ENCODE measurements at places on chromosomes 5 and 9.

DNA sequence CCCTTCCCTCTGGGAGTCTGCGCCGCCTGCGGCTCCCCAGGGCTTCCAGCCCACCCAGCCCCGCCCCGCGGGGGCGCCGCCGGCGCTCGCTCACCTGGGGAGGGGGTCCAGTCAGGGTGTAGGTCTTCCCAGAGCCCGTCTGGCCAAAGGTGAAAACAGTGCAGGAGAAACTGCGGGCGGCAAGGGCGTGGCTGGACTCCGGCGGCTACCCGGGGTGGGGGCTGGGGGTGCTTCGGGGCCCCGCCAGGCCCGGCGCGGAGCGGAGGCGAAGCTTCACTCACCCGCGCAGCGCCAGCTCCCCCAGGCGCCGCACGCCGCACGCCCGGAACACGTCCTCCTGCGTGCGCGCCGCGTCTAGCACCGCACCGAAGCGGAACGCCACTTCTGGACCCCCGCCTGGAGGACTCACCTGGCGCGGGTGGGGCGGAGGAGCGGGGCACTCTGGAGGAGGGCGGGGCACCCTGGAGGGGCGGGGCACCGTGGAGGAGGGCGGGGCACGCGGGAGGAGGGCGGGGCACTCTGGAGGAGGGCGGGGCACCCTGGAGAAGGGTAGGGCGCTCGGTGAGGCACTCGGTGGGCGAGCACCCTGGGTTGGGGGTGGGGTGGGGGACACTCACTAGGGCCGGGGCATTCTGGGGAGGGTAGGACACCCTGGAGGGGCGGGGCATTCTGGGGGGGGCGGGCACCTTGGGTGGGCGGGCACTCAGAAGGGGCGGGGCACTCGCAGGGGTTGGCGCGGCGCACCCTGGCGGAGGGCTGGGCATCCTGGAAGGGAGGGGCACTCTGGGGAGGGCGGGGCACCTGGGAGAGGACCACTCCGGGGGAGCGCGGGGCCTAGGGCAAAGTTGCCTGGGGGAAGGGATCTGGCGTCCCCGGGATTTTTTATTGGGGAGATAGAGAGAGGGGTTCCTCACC lies 814 bp downstream of the KIF12 start:
- no peak for DNase-seq

GRCh38 chr5:132426525-132427138 lies 57.1 kb downstream of the SLC22A5 start:
- DNase-seq: no peak

- DNase-seq: no peak
Observed at GRCh38 chr5:154234551-154234950, 44.0 kb downstream of the GALNT10 start.

- no peak for DNase-seq
Observed at GRCh38 chr9:106753155-106753671, 109.8 kb upstream of the ZNF462 start.

DNA sequence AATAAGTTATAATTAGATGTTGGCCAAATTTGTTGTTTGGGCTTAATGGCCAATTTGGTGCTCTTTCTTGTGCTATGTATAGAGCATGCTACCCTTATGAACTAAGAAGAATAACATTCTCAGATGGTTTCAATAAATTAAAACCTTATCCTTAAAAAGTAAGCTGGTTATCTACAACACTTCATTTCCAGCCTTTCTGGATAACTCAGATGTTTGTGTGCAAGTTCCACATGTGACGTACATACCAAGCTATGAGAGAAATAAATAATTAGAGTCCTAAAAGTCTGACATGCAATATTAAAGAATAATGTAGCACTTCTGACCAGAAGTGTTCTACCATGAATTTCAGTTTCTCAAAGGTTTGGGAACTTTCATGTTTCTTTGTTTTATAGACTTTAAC lies 11.7 kb downstream of the MTREX start:
- no peak for DNase-seq

DNA sequence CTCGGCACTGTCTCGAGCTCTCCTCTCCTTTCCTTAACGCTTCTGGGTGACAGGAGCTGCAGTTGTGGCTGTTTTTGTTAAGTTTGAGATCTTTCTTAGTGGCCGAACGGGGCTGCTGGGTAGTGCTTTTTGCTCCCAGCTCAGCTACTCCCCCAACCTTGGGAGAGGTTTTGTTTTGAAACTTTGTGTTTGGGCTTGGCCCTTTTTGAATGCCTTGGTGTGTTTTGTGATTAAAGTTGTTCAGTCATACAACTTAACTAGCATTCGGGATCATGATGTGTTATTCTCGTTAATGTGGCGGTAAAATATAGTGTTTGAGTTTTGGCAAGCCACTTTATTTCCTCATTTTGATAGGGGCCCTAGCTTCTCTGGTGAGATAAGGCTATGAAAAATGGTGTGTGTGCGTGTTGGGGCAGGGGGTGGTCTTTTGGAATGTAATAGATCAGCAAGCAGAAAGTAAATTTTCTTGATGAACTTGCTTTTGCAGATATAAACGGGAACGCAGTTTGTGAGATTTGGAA lies 1.1 kb downstream of the KDM3B start:
- no peak for DNase-seq

GRCh38 chr5:142981886-142982820 lies 212.0 kb downstream of the ARHGAP26 start:
- DNase-seq: no peak

DNA sequence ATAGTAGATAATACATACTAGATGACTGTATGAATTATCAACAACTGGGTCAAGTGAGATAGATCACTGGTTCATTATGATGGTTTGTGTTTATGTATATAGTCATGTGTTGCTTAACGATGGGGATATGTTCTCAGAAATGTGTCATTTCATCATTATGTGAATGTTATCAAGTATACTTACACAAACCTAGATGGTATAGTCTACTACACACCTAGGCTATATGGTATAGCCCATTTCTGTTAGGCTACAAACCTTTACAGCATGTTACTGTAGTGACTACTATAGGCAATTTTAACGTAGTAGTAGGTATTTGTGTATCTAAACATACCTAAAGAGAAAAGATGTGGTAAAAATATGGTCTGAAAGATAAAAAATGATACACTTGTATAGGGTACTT lies 31.0 kb downstream of the TMEM38B start:
- DNase-seq: no peak

GRCh38 chr5:75886706-75887105 lies 169.5 kb upstream of the POC5 start:
- no peak for DNase-seq

GRCh38 chr5:1668141-1668721 lies 131.4 kb downstream of the MRPL36 start:
- DNase-seq: no peak

DNA sequence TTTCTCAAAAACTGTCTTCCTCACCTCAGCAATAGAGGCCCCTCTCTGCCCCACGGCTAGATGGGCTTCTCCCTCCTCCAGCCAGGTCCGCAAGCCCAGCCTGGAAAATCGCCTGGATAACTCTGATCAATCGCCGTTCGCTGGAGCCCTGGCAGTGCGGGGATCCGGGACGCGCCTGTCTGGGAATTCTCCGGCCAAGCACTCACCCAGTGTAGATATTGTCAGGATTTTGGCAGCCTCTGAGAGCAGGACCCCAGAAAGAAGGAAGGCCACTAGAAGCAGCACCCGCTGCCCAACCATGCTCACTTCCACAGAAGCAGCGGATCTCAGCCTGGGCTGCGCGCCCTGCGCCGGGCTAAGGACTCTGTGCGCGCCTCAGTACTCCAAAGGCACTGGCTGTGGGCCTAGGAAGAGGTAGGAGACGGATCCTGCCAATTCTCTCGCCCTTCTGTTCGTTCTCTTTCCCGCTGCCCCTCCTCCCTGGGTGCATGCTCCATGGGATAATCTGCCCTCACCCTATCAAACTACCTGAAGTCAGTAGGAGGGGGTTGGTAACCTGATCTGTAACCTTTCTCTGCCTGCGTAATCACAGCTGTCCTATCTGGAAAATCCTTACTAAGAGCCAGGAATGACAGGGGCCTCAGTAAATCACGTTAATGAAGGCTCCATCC lies at the start of gene UGT3A1:
TSS of gene UGT3A1 (minus strand) at position 450 of the 671 bp plus-strand sequence. CDS start at position 300, 150 bp downstream.
- no peak for DNase-seq

GRCh38 chr9:120156376-120156775 lies 423.6 kb downstream of the CDK5RAP2 start:
- DNase-seq: no peak

DNA sequence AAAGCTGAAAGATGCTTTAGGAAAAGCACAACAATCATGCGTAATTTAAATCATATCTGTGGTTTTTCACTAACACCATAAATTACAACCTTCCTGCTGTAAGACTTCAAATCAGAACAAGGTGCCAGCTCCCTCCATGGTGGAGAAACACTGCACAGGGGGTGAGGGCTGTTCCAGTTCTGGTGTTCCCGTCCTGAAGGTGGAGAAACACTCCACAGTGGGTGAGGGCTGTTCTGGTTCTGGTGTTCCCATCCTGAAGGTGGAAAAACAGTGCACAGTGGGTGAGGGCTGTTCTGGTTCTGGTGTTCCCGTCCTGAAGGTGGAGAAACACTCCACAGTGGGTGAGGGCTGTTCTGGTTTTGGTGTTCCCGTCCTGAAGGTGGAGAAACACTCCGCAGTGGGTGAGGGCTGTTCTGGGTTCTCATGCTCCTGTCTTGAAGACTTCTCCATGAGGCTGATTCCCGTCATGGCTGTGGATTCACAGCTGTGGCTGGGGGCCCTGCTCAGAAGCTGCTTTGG lies 12.9 kb downstream of the PLEKHG4B start:
- DNase-seq: no peak

GRCh38 chr5:4928409-4928808 lies 211.7 kb upstream of the ADAMTS16 start:
- no peak for DNase-seq

DNA sequence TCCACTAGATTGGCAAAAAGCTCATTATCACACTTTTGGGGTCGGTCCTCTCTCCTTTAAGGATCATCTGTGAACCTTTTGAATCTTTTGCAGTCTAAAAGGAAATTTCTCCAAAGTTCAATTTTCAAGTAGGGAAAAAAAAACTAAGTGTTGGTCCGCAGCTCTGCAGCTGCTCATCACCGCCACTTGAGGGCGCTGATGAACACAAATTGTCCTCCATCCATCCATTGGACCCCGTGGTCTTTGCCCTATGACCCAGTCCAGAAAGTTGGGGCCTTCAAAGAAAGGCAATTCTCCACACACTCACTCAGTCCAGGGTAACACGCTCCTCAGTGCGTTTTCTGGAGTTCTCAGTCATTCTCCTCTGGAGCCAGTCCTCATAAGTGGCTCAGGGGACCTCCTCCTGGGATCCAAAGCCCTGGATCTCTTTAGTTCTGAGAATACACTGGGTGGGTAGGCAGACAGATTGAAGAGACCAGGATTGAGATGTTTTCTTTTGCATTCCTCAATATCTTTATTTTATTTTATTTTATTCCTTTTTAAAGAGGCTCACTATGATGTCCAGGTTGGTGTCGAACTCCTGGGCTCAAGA lies 63.6 kb upstream of the SLC28A3 start:
- no peak for DNase-seq

- no peak for DNase-seq
Observed at GRCh38 chr9:87116492-87116891, 169.2 kb upstream of the GAS1 start.

GRCh38 chr9:7790022-7790818 lies 9.4 kb downstream of the DMAC1 start:
- no peak for DNase-seq

DNA sequence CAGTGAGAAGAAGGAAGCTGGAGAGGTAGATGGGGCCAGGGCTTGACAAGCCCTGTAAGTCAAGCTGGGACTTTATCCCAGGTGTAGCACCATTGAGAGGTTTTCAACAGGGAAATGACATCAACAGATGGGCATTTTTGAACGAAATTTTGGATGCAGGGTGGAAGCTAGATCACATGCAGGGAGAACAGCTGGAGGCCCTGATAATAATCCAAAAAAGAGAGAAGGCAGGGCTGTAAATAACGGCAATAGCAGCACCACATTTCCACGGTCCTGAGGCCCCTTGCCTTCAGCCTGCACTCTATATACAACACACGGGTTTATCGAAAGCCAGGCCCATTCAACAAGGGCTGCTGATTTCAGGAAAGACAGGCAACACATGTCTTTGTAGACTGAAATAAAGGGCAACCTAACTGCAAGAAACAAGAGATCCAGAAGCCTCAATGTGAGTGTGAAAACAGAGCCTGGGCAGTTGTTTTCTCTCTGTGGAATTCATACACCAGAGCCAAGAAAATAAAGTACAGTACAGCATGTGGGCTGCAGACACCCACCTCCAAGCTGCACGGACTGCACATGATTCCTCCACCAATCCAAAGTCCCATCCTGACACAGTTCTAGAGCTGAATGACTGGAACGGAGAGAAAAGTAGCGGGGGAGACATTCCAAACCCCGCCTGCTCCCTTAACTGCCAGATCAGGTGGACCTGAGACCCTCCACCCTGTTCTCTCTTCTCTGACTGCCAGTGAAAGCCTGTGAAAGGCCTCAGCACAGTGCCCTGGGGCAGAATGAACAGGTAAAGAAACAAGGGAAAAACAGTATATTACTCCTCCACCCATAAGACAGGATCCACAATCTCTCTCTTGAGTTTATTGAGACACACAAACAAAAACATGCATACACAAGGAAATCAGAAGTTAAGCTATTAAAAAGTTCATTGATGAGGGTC lies 36.3 kb downstream of the KLHL3 start:
- DNase-seq: no peak

- DNase-seq: no peak
Observed at GRCh38 chr5:44665101-44665701, 143.5 kb upstream of the MRPS30 start.

GRCh38 chr9:68996462-68996861 lies 17.5 kb downstream of the PRKACG start:
- DNase-seq: no peak

DNA sequence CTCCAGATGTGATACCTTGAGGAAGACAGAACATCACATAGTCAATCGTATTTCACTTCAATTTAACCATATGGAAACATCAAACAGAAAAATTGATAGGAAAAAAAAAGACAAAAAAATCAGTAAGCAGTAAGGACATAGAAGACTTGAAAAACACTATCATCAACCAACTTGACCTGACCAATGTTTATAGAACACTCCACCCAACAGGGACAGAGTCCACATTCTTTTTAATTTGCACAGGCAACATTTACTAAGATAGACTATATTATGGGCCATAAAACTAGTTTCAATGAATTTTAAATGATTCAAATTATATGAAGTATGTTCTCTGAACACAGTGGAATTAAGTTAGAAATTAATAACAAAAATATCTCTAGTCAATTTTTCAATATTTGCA lies 20.8 kb upstream of the MACIR start:
- no peak for DNase-seq

Measured in stimulated activated CD8-positive, alpha-beta memory T cell treated with anti-CD3 and anti-CD28 coated beads, Interleukin-12 subunit alpha, Interleukin-12 subunit beta, amount 100 ng/mL, for 1 hour (primary cell).